ENCODE measurements at places on chromosomes 12 and 14.

- DNase-seq: no peak
Observed at GRCh38 chr12:34287986-34288962, 266.0 kb downstream of the ALG10 start.

- no peak for DNase-seq
Observed at GRCh38 chr12:98374007-98374406, 141.4 kb upstream of the TMPO start.

DNA sequence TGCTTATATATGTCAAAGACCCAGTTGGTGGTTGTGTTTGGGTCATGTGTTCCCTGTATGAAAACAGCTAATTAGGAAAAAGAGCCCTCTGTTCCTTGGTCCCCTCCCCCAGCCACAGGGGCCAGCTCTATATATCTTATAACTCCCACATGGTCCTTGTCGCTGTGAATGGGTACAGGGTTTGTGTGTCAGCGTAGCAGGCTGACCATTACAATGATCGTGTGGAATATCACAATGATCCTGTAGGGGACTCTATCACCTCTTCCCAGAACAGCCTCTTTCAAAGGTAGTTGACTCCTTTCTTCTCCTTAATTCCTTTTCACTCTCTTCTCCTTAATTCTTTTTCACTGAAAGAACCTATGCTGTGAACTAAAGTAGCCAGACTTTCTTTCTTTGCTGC, 51.6 kb upstream of the RIC8B start:
- DNase-seq: no peak

GRCh38 chr12:18723752-18724151, 14.1 kb downstream of the PLCZ1 start:
- no peak for DNase-seq

GRCh38 chr14:59376686-59377085, 88.5 kb downstream of the GPR135 start:
- DNase-seq: no peak

DNA sequence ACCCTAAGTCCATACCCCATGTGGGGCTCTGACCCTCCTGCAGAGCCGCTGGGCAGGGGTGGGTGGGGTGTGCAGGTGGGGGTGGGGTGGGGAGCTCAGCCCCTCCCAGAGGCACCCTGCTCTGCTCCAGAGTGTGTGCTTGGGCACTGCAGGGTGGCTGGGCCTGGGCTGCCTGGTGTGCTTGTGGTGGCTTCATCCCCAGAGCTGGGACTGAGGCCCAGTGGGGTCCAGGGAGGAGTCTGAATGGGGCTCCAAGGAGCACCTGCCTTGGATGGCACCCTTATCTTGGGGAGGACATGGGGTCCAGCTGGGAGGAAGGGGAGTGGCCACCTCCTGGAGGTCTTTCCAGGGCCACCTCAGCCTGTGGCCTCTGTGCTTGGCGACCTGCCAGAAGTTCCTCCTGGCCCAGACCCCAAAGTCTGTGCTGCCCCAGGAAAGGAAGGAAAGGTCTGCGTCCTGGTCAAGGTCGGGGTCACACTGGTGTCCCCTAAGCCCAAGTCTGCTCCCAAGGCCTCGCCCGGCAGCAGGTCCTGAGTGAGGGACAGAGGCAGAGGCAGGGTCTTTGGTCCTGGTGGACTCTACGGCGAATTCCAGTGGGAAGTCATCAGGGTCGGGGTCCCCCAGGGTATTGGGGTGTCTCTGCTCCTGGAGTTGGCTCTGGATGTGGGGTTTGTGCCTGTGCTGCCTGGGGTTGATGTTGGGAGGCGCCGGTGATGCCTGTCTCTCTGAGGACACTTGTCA, 373.4 kb downstream of the TMEM121 start:
- DNase-seq: no peak

DNA sequence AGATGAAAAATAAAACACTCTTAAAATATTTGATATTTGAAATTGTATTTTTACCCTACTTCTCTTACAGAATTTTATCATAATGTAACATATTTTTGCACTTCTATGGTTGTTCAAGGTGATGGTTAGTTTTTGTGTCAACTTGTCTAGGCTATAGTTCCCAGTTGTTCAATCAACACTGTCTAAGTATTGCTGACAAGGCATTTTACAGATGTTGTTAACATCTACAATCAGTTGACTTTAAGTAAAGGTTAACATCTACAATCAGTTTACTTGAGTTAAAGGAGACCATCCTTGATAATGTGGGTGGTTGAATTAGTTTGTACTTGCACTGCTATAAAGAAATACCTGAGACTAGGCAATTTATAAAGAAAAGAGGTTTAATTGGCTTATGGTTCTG, 206.5 kb downstream of the AEBP2 start:
- no peak for DNase-seq

- DNase-seq: no peak
Observed at GRCh38 chr14:93982230-93983007, 6.0 kb upstream of the ASB2 start.

DNA sequence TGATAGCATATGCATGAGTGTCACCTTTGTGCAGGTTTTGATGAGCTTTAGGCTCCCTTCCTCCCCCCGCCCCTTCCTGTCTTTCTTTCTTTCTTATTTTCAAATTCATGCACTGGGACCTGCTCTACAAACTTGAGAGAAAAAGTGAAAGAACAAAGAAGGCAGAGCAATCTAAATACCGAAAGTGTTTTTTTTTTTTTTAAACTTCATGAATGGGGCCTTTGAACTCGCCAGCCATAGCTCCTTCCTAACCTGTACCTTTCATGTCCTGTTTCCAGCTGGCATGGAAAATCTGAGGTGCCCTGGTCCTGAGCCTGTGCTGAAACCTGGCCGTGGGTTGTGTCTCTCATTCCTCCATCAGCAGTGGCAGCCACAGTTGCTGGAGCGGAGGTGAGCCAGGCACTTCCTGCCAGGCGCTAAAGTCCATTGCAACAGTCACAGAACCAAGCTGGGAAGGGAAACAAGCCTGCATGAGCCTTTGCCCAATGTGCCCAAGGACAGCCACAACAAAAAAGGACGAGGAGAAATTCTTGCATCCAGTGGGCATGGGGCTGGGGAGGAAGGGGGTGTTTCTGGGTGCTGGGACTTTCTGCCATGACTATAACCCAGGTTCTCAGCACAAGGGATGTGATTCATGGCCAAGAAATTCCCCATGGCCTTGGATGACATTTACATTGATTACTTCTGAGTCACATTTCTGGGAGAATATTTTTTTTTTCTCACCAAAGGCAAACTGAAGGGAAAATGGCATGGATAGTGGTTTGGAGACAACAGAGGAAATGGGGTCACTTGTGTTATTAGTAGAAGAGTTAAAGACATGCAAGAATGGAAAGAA, 102.7 kb downstream of the TMEM30B start:
- DNase-seq: no peak

GRCh38 chr12:107522692-107523477, 162.7 kb upstream of the PWP1 start:
- DNase-seq: no peak

- no peak for DNase-seq
Observed at GRCh38 chr12:90321369-90321768, 612.7 kb upstream of the ATP2B1 start.
